ENCODE measurements at places on chromosomes 13 and 19.
A peak's percentile ranks its signal among the peaks of the same experiment; 100 is the strongest.

- no peak for DNase-seq
Observed at GRCh38 chr13:52842441-52842840, 6.0 kb downstream of the PCDH8 start.

DNA sequence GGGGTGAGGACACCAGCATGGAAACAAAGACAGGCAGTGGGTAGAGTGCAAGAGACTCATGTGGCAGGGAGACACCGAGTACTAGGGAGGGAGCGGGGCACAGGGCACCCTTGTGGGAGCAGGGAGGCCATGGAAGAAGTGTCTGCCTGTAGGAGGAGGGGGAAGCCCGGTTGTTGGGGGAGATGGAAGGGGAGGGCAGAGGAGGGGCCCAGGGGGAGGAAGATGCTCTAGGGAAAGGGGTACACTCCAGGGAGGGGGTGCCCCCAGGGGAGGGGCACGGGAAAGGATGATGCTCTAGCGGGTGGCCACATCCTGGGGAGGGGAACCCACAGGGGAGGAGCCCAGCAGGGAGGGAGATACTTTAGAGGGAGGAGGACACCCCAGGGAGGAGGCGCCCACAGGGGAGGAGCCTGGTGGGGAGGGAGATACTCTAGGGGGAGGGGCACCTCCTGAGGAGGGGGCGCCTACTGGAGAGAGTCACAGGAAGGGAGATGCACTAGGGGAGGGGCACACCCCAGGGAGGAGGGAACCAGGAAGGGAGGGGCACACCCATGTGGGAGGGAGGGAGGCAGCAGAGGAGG, 24.9 kb downstream of the CPAMD8 start:
- DNase-seq = no peak

DNA sequence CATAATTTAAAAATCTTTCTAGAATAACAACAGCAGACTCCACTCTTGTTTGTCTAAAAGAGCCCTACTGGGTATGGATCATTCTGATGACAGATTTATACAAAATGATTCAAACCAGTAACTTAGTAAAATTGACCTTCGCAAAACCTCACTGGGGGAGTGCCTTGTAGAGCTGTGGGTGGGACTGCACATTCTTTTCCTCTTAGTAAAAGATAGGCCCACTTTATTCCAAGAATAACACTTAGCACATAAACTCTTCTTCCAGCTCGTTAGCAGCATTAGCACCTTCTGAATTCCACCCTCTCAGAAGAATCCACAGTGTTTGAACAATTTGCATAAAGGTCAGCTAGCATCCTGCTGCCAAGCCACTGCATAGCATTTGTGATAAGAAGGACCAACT, 106.8 kb downstream of the STOML3 start:
- peak; percentile 12 for DNase-seq

- no peak for DNase-seq
Observed at GRCh38 chr13:107942030-107942617, 273.2 kb downstream of the LIG4 start.

DNA sequence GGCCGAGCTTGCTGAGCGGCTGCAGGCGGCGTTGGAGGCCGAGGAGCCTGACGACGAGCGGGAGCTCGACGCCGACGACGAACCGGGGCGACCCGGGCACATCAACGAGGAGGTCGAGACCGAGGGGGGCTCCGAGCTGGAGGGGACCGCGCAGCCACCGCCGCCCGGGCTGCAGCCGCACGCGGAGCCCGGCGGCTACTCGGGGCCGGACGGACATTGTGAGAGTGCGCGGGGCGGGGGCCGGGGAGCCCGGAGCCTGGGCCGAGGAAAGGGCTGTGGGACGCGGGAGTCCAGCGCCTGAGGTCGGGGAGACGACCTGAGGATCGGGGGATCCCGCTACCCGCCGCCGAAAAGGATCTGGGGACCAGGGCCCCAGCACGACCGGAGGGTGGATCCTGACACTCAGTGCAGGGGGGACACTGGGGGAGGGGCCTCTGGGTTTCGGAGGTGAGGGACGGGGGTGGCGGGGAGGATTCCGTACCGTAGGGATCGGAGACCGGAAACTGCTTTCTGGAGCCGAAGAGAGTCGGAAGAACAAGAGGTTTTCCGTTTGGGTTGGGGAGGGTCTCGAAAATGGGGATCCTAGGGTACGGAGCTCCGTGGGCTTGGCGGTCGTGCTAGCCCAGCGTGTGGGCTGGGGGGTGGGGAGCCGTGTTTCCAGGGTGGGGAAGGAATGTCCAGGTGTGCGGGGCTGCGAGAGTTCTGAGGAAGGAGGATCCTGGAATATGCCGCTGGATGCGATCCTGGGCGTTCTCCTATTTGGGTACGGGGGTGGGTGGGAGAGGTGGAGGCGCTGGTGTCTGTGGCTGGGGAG, 616 bp downstream of the HNRNPUL1 start:
- no peak for DNase-seq

DNA sequence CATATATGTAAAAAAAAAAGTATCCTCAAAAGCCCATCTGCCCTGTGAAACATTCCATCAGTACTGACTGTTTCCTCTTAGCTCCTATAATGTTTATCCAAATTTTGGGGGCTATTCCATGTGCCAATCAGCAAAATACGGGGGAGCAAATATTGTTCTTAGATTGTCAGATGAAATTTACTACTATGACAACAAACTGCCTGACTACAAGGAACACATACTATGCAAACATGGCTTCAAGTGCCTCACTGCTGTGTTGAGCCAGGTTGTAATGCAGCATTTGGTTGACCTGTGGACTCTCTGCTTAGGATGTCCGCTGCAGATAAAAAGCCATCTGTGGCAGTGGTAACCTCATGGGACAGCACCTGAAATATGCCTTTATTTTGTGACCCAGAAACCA, 98.2 kb upstream of the SCEL start:
- DNase-seq = no peak
